ENCODE measurements at places on chromosomes 1 and 21.

- no peaks in the 10 kb centered on the region for H3K27me3 ChIP-seq
- no peak overlapping the region for H3K4me3 ChIP-seq
- H3K36me3 ChIP-seq = peaks cover 9% of the 10 kb centered on the region
- H3K4me1 ChIP-seq = peaks cover 45% of the 10 kb centered on the region
Measured at GRCh38 chr1:89955311-89956205, 39.4 kb upstream of the ZNF326 start.

- no peak overlapping the region for H3K27ac ChIP-seq
- no peaks in the 10 kb centered on the region for H3K36me3 ChIP-seq
- peaks cover 48% of the 10 kb centered on the region for H3K27me3 ChIP-seq
- peak; percentile 40 for DNase-seq
Measured at GRCh38 chr1:204647114-204647804, 38.3 kb downstream of the LRRN2 start.

GRCh38 chr1:13753636-13754402, 53.8 kb downstream of the PRDM2 start:
- H3K36me3 ChIP-seq = peaks cover 11% of the 10 kb centered on the region
- peak overlapping the region; percentile 16 for H3K27ac ChIP-seq
- H3K4me3 ChIP-seq = no peak overlapping the region
- DNase-seq = no peak
- H3K4me1 ChIP-seq = peaks cover 54% of the 10 kb centered on the region
- peaks cover under 1% of the 10 kb centered on the region for H3K27me3 ChIP-seq

DNA sequence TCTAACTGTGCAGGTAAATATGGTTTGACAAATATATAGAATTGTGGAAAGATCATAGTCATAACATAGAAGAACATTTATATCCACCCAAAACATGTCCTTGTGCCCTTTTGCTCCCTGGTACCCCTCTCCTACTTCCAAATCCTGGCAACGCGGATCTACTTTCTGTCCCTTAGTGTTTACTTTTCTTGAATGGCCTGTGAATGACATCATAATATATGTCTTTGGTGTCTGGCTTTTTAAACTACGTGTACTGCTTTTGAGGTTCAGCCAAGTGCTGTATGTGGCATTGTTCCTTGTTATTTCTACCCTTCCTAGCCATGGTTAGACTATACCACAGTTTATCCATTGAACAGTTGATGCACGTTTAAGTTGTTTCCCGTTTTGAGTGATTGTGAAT, 155.6 kb downstream of the SDCCAG8 start:
- no peak overlapping the region for H3K4me3 ChIP-seq
- DNase-seq = no peak
- H3K27ac ChIP-seq = no peak overlapping the region
- H3K36me3 ChIP-seq = no peaks in the 10 kb centered on the region
- H3K4me1 ChIP-seq = peaks cover 23% of the 10 kb centered on the region
- H3K27me3 ChIP-seq = peaks cover under 1% of the 10 kb centered on the region

GRCh38 chr1:221239792-221240191, 360.5 kb downstream of the HLX start:
- H3K27me3 ChIP-seq = peaks cover 4% of the 10 kb centered on the region
- H3K36me3 ChIP-seq = no peaks in the 10 kb centered on the region
- no peak for DNase-seq
- peaks cover 72% of the 10 kb centered on the region for H3K4me1 ChIP-seq
- H3K27ac ChIP-seq = peak overlapping the region; percentile 75

GRCh38 chr1:236075848-236076247, 11.0 kb upstream of the NID1 start:
- DNase-seq = no peak
- H3K36me3 ChIP-seq = no peaks in the 10 kb centered on the region
- H3K4me3 ChIP-seq = no peak overlapping the region
- H3K27ac ChIP-seq = no peak overlapping the region
- peaks cover 11% of the 10 kb centered on the region for H3K27me3 ChIP-seq

DNA sequence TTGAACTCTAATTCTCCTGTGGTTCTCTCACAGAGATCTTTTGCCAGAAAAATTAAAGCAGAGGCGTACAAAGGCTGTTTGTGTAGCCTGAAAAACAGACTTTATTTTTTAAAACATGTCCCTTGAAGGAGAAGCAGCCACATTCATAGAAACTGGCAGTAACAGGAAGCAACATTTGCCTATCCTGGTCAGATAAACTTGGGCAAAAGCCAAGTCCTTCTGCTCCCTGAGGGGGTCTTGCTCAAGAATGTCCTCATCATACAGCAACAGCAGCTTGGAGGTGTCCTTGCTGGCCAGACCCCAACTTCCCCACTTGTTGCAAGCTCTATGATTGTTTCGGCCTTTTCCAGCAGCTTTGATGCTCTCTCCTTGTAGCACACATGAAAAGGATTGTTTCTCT, 36.3 kb downstream of the MSTO1 start:
- H3K27me3 ChIP-seq = peaks cover 12% of the 10 kb centered on the region
- DNase-seq = no peak
- peak overlapping the region; percentile 79 for H3K27ac ChIP-seq
- H3K36me3 ChIP-seq = peaks cover 5% of the 10 kb centered on the region

DNA sequence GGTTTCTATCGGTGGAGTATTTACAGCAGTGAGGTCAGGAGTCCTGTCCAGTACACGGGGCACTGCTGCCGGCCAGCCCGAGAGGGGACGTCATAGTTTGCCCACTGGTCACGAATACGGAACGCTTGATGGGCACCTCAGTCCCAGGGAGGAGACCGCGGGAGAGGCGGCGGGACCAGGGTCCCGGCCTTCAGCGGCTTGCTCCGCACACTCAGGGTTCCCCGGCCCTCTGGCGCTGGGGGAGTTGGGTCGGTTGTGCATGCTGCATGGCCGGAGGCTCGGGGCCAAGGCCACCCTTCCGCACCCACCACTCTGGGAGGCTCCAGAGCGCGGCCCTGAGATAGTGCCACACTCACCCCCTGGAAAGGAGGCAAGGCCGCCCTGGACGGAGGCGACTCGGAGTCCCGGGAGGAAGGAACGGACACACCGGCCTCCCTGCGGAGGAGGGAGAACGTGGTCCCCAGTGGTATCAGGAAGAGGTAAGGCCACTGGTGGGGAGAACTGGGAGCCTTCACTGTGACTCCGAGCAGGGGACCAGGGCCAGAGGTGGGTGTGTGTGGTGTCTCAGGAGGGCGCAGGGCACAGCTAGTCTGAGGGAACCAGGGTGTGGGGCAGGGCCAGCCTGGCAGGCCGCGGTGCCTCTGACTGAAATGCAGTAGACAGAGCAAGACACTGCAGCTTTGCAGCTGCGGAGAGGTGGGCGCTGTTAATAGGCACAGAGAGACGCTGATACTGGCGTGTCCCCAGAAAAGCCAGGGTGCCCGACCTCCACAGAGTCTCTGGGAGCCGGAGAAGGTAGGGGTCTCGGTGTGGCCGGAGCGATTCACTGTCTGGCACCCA, 28.6 kb upstream of the PRSS38 start:
- no peak overlapping the region for H3K27ac ChIP-seq
- no peak for DNase-seq
- peak overlapping the region; percentile 80 for H3K4me3 ChIP-seq
- peaks cover 24% of the 10 kb centered on the region for H3K4me1 ChIP-seq
- H3K27me3 ChIP-seq = peaks cover 68% of the 10 kb centered on the region

- H3K4me1 ChIP-seq = peaks cover 88% of the 10 kb centered on the region
- H3K36me3 ChIP-seq = no peaks in the 10 kb centered on the region
- H3K4me3 ChIP-seq = no peak overlapping the region
- H3K27me3 ChIP-seq = peaks cover 35% of the 10 kb centered on the region
Measured at GRCh38 chr1:10685196-10685807, 111.1 kb downstream of the CASZ1 start.

DNA sequence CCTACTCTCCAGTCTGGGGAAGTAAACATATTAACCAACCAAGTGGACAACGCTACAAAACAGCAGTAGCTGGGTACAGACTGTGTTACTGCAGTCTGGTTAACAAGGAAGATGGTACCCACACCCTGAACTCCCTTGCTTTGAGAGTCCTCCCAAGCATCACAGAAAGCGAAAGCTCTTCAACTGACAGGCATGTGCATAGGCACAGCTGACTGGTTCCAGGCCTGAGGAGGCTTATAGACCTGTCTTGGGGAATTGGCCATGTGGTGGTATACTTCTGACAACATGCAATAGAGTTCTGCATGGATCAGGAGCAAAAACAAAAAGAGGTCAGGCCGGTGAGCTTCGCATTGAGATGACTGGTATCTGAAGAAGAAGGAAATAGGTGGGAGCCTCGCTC, 17.4 kb downstream of the LMX1A start:
- no peak for DNase-seq
- H3K4me1 ChIP-seq = peaks cover 4% of the 10 kb centered on the region
- no peak overlapping the region for H3K4me3 ChIP-seq
- H3K36me3 ChIP-seq = no peaks in the 10 kb centered on the region

- no peak for DNase-seq
- H3K27ac ChIP-seq = no peak overlapping the region
- H3K27me3 ChIP-seq = no peaks in the 10 kb centered on the region
- H3K36me3 ChIP-seq = no peaks in the 10 kb centered on the region
- no peak overlapping the region for H3K4me3 ChIP-seq
Measured at GRCh38 chr21:35602811-35603362, 457.4 kb downstream of the SETD4 start.

DNA sequence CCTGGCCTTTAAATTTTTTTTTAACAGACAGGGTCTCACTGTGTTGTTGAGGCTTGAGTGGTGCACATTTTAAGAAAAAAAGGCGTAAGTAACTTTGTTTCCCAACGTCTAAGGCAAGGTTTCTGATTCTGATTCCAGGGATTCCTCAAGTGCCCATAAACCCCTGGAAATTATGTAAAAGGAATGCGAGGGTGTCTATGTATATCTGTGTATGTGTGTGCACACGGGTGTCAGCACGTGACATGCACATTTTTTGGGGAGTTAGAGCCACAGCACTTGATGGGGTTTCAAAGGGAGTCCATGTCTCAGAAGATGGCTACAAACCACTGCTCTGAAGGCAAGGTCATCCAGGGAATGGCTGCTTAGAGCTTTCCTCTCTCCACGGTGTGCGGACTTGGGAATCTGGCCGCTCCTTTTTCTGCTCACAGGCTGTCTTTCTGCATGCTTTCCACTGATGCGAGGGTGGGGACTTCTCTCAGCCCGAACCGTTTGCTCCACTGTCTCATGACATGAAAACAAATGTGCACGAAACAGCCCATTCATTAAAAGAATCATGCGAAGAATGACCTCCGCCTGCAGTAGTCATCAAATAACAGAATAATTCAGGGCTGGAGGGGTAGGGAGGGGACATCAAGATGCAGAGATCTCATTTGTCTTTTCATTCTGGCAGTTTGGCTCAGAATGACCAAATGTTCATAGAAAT, 18.7 kb upstream of the RERE start:
- peaks cover 17% of the 10 kb centered on the region for H3K4me1 ChIP-seq
- no peak overlapping the region for H3K27ac ChIP-seq
- H3K4me3 ChIP-seq = no peak overlapping the region
- no peak for DNase-seq
- no peaks in the 10 kb centered on the region for H3K27me3 ChIP-seq
- peaks cover 9% of the 10 kb centered on the region for H3K36me3 ChIP-seq

- H3K36me3 ChIP-seq = no peaks in the 10 kb centered on the region
- H3K4me1 ChIP-seq = peaks cover 10% of the 10 kb centered on the region
- no peak for DNase-seq
Measured at GRCh38 chr1:216457356-216457755, 34.1 kb upstream of the USH2A start.

- no peaks in the 10 kb centered on the region for H3K36me3 ChIP-seq
- H3K27me3 ChIP-seq = peaks cover 88% of the 10 kb centered on the region
- H3K4me1 ChIP-seq = no peaks in the 10 kb centered on the region
- DNase-seq = no peak
Measured at GRCh38 chr1:37741662-37742061, 23.3 kb downstream of the EPHA10 start.

DNA sequence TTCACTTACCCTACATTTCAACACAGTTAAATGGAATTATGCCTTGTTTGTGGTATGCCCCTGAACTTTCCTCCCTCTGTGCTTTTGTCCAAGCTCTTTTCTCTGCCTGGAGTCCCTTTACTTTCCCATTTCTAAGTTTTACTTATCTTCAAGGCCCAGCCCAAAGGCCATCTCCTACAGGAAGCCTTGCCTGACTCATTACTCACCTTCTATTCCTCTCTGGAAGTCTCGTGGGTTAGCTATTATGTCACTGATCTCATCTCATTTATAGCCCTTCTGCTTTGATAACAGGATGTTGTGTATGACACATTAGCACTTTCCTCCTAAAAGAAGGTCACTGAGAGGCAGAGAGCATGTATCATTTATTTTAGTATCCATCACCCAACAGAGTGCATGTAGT, 78.8 kb upstream of the CD1D start:
- H3K27me3 ChIP-seq = peaks cover 15% of the 10 kb centered on the region
- peak overlapping the region; percentile 11 for H3K4me3 ChIP-seq
- H3K36me3 ChIP-seq = peaks cover 6% of the 10 kb centered on the region
- no peak for DNase-seq

- peak overlapping the region; percentile 41 for H3K27ac ChIP-seq
- DNase-seq = no peak
- H3K4me3 ChIP-seq = no peak overlapping the region
- H3K27me3 ChIP-seq = peaks cover 3% of the 10 kb centered on the region
- H3K36me3 ChIP-seq = peaks cover 20% of the 10 kb centered on the region
Measured at GRCh38 chr1:19400875-19401534, 84.3 kb downstream of the CAPZB start.

GRCh38 chr1:235902677-235903542, 36.2 kb upstream of the LYST start:
- H3K27me3 ChIP-seq = peaks cover 11% of the 10 kb centered on the region
- no peak overlapping the region for H3K27ac ChIP-seq
- H3K4me3 ChIP-seq = no peak overlapping the region
- H3K36me3 ChIP-seq = no peaks in the 10 kb centered on the region
- no peak for DNase-seq

DNA sequence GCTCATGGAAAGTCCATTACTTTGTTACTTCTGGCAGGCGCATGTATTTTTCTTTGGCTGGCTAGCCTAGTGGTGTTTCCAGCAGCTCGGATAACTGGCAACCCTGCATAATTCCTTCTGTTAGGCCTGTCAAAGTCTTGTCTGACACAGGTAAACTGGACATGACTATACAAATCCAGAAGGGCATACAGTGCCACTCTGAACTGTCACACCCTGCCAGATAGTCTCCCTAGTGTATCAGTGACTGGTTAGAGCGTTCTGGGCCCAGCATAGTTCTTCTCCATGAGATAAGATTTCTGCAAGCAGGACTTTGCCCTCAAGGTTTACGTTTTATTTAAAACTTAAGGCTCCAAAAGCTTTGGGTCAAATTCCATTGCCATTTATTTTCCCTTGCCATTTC, 177.7 kb upstream of the GORAB start:
- no peak for DNase-seq
- no peak overlapping the region for H3K27ac ChIP-seq

- DNase-seq = no peak
- no peaks in the 10 kb centered on the region for H3K27me3 ChIP-seq
- peaks cover 8% of the 10 kb centered on the region for H3K4me1 ChIP-seq
- H3K4me3 ChIP-seq = no peak overlapping the region
- peak overlapping the region; percentile 53 for H3K27ac ChIP-seq
Measured at GRCh38 chr1:205091043-205091740, 6.9 kb upstream of the TMEM81 start.
